Activated naive CD4-positive, alpha-beta T cell treated with anti-CD3 and anti-CD28 coated beads, Interleukin-2, amount 50 U/mL, for 16 hours (primary cell): ENCODE measurements at places on chromosomes 5 and 9.

GRCh38 chr9:123418506-123418905 is 62.5 kb downstream of the CRB2 start:
- no peak for DNase-seq

DNA sequence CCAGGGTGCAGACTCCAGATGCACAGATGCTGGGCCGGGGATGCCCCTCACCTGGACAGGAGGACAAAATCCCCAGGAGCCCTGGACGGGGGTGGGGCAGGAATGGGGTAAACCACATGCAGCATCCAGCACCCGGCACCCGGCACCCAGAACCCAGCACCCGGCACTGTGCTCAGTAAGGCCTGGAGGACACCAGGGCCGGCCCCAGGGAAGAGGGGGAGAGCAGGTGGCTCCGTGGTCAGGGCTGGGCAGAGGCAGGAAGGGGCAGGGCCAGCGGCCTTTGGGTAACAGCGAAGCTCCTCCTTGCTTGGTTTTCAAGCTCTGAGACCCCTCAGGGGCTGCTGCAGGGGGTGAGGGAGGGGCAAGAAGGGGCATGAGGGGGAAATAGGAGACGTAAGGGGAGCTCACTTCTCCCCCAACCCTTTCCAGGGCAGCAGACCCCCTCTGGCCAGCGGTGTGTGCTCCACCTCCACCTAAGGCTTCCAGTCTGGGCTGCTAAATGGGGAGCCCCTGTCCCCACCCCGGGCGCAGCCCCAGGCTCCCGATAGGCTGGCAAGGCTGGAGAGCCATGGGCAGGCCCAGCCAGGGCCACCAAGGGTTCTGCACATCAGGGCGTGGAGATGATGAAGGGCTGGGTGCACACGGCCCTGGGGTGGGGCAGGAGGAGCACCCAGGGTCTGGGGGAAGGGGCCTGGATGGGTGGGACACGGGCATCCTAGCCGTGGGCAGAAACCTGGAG is 17.8 kb upstream of the SLC6A19 start:
- peak; percentile 8 for DNase-seq

GRCh38 chr5:88826646-88827585 is 56.1 kb downstream of the MEF2C start:
- DNase-seq: no peak

GRCh38 chr5:179766021-179766725 is 27.6 kb upstream of the LTC4S start:
- DNase-seq: no peak

GRCh38 chr9:127237801-127238200 is 26.8 kb upstream of the GARNL3 start:
- no peak for DNase-seq

- no peak for DNase-seq
Measured at GRCh38 chr9:129667378-129667777, 1.9 kb downstream of the PRRX2 start.

DNA sequence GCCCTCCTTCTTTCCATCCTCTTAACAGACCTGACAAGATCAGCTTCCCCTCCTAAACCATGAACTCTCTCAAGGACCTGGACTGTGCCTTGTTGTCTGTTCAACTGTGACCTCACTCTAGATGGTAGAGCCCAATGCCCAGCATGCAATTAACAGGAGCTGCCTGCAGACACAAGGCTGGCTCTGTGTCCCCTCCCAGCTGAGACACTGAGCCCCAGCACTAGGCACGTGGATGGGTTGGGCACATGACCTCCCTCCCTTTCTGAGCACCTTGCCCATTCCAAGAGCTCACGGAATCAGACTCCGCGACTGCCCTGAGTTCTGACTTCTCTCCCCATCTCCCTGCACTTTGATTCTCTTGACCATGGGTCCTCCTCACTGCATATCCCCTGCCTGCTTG is 93.5 kb upstream of the LRRTM2 start:
- DNase-seq: no peak

- DNase-seq: no peak
Measured at GRCh38 chr5:3889412-3890142, 293.9 kb downstream of the IRX1 start.

DNA sequence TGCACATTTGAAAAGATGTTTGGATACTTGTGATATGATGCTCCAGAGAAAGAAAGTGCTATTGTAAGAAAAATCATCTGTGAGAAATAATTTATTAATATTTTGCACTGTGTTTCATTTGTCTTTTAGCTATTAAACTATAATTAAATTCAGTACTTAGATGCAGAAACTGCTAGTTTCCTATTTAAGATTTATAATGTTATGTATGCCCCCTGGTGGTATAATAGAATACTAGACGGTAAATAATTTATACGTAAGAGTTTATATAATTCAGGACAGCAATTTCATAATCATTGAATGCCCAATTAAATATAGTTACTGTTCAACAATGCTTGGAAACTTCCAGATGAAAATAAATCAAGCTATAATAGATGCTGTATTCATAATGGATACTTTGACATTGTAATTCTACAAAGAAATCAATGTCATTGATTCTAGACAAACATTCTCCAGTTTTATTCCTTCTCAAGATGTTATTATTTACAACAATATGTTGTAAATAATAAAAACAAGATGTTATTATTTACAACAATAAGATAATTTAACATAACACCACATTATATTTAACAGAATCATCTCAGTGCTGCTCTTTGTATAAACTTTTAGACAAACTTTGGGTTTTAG is 101.0 kb downstream of the TMEM232 start:
- DNase-seq: no peak

DNA sequence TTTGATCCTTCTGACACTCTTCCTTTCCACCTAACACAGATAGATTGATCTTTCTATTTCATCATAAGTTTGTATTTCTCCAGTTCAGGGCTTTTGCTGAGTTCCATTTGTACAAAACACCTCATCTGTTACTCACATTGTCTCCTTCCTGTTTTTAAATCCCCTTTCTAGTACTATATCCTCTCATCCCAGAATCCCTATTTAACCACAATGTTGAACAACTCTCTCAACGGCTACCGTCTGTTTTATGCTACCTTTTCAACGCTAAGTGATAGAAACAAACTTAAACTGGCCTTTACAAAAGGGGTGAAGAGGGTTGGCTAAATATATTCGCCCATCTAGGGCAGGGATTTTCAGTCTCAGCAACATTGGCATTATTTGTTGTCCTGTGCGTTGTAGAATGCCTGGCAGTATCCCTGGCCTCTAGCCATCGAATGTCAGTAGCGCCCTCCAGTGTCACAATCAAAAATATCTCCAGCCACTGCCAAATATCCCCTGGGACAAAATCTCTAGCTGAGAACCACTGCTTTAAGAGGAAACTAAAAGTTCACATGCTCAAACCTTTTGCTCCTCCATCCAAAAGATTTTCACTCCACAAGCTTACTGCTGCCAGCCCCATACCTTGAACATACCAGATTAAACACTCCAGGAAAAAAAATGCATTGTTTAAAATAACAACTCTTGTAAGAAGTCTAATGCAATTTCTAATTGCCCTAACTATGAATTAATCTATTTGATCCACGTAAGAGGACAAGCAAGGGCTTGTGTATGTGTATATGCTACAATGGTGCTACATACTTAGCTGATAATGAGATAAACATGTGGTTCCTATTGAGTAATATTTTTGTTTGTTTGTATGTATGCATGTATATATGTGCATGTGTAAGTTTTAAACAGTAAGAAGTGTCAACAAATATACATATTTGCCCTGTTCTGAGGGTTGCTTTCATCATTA is 344.0 kb downstream of the PTPRD start:
- no peak for DNase-seq

- no peak for DNase-seq
Measured at GRCh38 chr9:38114905-38115304, 45.9 kb upstream of the SHB start.

DNA sequence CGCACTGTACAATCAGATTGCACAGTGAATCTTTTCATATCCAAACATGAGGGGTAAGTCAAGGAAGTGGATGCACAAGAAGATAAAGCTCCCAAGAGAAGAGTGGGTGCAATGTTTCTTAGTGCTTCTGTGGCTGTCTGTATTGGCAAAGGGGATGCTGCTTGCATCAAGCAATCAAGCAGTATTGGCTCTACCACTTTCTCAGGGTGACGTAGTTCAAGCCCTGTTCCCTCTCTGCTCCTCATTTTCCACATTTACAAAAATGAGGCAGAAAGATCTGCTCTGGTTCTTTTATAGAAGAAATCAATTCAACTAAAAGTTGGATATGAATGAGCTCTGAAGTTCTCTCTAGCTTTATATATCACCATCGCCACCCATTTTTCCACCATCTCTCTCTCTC is 2.3 kb downstream of the TNFSF8 start:
- DNase-seq: no peak

- DNase-seq: peak; percentile 60
Measured at GRCh38 chr9:127779136-127779981, 893 bp upstream of the SH2D3C start.

GRCh38 chr9:98874721-98875255 is 67.3 kb downstream of the GALNT12 start:
- no peak for DNase-seq

DNA sequence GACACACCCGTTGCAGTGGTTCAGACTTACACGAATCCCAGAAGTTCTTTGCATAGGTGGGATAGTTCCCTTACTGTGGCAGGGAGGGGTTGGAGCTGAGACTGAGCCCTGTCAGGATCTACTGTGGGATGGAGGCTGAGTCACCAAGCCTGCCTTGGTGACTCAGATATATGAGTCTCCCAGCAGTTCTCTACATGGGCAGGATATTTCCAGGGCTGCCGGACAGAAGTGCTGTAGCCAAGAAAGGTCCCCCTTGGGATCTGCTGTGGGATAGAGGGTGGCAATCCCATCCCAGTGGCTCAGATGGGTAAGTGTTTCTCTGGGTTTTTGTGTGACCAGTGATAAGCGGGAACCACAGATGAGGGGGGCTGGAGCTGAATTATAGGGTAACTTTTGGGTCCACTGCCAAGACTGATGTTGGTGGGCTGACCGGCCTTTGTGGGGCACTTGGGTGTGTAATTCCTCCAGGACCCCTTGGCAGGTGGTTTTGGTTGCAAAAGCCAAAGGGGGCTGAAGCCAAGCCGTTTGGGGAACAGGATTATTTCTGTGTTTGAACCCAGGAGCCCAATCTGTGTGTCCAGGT is 18.7 kb downstream of the XRCC4 start:
- no peak for DNase-seq

DNA sequence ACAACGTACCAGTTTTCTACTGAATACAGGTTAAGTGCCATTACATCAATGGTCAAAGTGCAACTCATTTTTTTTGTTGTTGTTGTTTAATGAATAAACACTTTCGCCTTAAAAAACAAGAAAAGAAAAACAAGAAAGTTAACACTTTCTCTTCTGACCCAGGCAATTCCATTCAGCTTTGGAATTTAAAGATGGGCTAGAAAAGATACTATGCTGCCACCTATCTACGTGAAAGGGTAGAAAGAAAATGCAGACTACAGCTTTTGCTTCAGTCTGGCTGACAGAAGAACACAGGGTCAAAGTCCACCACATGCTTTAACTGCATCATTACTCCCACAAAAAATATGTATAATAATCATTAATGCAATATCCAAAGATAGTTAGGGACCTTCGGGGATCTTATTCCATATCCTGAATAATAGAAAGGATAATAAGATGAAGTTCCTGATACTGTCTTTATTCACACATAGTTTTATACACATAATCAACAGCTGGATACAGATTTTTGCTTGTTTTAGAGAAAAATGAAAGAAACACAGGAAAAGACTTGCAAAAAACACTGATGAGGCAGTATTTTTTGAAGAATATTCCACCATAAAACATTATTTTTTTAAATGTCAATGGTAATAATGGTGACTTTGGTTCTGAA is 40.4 kb downstream of the ZDHHC21 start:
- no peak for DNase-seq

- DNase-seq: peak; percentile 15
Measured at GRCh38 chr5:124649491-124650146, 96.8 kb downstream of the ZNF608 start.

GRCh38 chr5:50623666-50624065 is 42.8 kb upstream of the PARP8 start:
- no peak for DNase-seq

DNA sequence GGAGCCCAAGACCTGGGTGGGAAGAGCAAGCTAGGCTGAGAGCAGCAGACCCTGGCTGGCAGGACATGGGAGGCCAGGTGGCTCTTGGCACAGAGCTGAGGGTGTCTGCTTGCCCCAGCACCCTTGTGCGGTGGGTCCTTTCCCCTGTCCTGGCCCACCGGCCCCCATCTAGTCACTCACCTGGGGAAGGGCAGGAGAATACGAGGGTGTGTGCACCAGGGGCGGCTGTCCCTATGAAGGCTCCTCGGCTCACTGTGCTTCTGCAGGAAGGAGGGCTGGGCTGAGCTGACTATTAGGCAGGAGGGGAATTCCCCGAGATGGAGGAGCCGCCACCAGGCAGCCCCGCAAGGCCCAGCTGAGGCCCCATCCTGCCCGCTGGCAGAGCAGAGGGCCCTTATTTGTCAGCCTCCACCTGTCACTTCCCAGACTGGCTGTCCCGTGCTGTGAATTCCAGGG is 6.1 kb upstream of the TNIP1 start:
- DNase-seq: peak; percentile 65

DNA sequence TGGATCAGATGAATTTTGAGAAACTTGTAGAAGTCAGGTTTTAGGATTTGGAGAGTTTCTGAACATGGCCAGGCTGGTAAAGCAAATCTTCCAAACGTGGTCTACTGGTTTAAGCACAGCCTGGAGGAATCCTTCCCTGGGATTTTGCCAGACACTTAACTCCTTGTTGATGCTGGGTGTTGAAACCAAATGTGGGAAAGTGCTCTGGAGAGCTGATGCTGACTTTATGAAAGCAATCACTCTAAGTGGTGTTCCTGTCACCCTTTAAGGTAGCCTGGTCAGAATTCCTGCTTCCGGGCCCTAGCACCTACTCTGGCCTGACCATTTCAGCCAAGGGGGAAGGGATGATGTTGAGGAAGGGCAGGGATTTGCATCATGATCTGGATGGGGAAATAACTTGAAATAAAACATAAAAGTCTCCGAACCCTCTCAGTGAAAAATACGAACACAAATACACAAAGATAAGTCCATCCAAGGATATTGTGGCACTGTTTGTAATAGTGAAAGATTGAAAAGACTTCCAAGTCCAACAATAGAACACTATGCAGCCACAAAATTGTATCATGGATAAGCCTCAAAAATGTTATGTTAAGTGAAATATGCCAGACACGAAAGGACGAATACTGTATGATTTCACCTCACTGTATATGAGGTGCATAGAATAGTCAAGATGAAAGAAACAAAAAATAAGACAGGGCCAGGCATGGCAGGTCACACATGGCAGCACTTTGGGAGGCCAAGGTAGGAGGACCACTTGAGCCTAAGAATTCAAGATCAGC is 57.7 kb downstream of the PDE6A start:
- no peak for DNase-seq

DNA sequence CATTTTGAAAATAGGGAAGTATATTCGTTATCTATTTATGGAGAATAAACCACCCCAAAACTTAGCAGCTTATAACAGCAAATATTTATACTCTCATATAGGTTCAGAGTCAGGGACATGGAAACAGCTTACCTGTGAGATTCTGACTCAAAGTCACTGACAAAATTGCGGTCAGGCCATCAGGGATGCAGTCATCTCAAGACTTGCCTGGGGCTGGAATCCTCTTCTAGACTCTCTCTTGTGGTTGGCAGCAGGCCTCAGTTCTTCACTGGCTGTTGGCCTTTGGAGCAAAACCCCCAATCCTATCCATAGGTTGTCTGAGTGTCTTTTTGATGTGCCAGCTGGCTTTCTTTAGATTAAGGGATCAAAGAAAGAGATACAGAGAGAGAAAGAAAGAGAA is 275.6 kb downstream of the SEC61B start:
- no peak for DNase-seq
